ELR (cell line): ENCODE measurements at places on chromosomes 4 and X.

DNA sequence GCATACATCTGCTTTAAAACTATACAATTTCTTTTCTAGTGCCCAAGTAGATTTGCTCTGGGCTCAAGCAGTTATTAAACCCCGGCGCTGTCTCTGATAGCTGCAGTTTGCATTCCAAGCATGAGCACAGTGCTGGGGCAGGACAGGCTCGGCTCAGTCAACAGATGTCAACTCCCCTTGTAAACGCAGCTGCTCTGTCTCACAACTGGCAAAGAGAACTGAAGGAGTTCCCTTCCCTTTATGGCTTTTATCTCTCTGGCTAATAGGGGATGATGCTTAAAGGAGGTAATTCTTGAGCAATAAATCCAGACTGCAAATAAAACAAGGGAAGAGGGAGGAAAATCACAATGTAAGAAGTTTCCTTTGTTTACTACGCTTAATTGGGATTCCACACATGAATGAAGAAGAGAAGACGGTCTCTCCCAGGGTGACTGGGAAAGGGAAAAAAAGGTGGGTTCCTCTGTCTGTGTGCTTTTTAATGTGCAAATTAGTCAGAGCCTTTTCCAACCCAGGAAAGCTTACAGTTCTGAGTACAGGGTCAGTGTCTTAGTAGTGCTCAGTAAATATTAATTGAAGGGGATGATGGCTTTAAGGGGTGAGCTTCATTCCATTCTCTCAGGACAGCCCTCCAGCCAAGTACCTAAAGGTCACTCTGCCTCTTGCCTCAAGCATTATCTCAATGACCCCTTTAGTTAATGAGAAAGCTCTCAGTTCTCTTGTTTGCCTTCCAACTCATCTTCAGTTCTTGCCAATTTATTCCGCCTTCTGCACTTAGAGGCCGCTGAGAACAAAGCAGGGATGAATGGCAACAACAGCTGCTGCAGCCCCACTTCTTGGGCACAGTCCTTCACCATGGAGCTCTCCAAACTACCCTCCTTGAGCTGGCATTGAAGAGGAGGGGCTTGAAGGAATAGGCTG lies 155.7 kb upstream of the JADE1 start:
- DNase-seq = no peak

GRCh38 chrX:114924423-114924822 lies 93.0 kb downstream of the IL13RA2 start:
- no peak for DNase-seq

- DNase-seq = peak; percentile 24
Observed at GRCh38 chr4:186820391-186820891, 96.8 kb upstream of the FAT1 start.

DNA sequence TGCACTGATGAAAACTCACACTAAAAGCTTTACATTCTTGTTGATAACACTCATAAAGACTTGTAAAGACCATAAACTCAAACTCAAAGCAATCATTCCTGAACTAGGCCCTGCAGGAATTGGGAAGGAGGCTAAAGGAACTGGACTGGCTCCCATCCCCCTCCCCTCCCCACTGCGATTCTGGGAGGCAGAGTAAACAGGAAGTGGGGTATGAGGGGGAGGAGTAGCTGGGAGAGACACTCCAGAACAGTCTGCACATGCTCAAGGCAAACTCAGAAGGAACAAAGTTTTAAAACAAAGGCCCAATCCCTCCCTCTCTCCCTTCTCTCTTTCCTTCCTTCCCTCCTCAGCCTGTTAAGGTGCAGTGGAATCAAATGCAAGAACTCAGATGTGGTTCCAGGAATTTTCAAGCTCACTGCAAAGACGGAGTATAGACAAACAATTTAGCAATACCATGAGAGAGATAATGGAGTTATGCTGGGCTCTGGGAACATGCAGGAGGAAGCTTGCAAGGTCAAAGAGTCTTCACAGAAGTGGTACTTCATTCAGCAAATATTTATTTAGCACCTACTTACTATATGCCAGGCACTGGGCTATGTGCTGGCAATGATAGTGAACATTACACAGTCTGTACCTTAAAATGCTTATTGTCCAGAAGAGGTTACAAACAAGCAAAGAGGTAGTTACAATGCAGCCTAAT lies 15.9 kb downstream of the MID1IP1 start:
- no peak for DNase-seq

- DNase-seq = no peak
Observed at GRCh38 chr4:142169216-142169615, 532.8 kb downstream of the IL15 start.

DNA sequence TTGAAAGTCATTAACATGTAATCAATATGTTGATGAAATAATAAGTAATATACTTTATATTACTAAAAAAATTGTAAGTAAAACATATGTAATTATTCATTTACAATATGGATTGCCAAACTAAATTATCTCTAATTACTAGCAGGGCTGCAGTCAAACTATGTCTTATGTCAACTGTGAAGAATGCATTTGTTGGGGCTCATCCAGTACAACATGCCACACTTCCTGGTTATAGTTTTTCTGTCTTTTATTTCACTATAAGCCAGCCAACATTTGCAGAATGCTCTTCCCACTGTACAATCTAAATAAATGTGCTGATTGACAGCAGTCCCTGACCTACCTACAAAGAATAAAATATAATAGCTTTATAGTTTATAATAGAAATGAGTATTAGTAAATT lies 975.4 kb upstream of the NDST4 start:
- no peak for DNase-seq

- peak; percentile 95 for DNase-seq
Observed at GRCh38 chr4:56937262-56937661, 29.6 kb downstream of the REST start.

GRCh38 chr4:40990899-40991265 lies 223.5 kb downstream of the APBB2 start:
- DNase-seq = no peak

DNA sequence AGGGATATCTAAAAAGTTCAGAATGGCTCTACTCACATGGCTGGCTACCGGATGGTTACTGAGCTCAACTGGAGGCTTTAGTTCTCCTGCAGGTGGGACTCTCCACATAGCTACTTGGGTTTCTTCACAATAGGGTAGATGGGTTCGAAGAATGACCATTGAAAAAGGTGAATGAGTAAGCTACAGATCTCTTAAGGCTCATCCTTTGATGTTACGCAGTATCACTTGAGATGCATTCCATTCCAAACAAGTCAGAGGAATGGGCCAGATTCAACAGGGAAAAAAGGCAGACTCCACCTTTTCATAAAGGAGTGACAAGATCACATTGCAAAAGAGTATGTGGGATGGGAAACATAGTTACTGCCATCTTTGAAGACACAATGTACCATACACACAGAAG lies 52.6 kb downstream of the DDX53 start:
- no peak for DNase-seq

GRCh38 chrX:40552768-40553167 lies 28.0 kb upstream of the ATP6AP2 start:
- DNase-seq = peak; percentile 37

DNA sequence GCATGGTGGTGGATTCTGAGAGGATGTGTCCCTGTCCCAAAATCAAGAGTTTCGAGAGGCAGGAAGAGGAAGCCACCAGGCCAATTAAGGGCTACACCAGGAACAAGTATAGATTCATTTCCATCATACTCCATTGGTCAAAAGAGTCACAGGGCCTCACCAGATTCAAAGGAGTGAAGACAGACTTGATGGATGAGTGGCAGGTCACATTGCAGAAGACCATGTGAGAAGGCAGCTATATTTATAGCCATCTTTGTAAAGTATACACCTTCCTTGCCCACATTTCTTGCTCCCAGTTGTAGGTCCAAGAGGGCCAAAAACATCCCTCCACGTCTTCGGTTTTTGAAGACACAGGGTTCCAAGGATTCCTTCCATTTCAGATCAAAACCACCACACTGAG lies 406.0 kb downstream of the BCOR start:
- no peak for DNase-seq

- DNase-seq = no peak
Observed at GRCh38 chrX:19683358-19683757, 168.1 kb upstream of the MAP3K15 start.

DNA sequence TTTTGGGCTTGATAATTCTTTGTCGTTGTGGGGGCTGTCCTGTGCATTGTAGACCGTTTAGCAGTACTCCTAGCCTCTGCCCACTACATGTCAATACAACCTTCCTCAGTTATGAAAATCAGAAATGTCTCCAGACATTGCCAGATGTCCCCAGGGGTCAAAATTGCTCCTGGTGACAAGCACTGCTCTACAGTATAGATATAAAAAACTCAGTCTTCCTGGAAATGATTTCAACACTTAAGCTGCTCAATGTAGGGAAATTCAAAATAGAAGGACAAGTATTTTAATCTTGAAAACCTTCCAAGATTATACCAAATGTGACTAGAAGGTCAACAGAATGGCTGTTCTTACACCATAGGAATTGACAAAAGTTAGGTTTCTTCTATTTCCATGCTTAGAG lies 288.7 kb upstream of the MAGEB2 start:
- DNase-seq = no peak

GRCh38 chr4:136025540-136025939 lies 1506.8 kb downstream of the PCDH18 start:
- no peak for DNase-seq

GRCh38 chrX:97145934-97146333 lies 262.2 kb downstream of the RPA4 start:
- DNase-seq = peak; percentile 35

- DNase-seq = no peak
Observed at GRCh38 chr4:116925900-116926457, 159.4 kb downstream of the TRAM1L1 start.

- no peak for DNase-seq
Observed at GRCh38 chrX:3204606-3205005, 141.8 kb downstream of the MXRA5 start.

DNA sequence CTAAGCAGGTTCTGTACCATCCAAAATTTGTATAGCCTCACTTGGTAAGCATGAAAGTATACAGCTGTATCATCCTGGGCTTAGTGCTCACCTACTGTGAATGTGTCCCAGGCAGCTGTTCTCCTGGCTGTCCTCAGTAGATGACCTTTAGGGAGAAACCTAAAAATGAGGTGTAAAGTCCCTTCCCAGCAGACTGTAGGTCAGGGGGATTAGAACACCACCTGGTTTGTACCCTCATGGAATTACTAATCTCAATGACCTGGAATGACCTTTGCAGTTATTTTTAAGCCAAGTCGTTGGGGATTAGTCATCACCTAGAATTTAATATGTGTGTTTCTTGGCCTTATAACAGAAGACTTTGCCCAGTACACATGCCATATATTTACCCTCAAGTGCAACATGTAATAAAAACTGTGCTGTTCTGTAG lies 39.1 kb upstream of the MBTPS2 start:
- DNase-seq = peak; percentile 5

DNA sequence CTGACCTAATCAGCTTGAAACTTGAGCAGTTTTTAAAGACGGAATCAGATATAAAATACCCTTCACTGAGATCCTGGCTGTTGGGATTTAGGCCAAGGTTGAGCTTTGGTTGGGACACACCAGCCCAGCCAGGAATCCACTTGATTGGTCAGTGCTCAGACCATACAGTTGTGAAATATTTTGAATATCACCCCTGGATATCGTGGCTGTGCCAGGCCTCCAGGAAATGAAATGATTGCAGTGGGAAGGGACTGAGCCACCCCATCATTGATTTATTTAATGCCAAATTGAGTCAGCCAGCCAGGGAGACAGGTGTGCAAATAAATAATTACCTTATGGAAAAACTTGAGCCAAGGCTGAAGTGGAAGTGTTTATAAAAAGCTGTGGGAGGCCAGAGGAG lies 128.4 kb upstream of the SCML1 start:
- DNase-seq = no peak

- peak; percentile 8 for DNase-seq
Observed at GRCh38 chr4:19809989-19810388, 441.7 kb upstream of the SLIT2 start.

- peak; percentile 55 for DNase-seq
Observed at GRCh38 chrX:150162141-150162540, 201.0 kb upstream of the MAMLD1 start.

- peak; percentile 69 for DNase-seq
Observed at GRCh38 chrX:129961180-129962083, 21.0 kb upstream of the BCORL1 start.

- DNase-seq = peak; percentile 77
Observed at GRCh38 chrX:74119016-74119910, 184.7 kb upstream of the ZCCHC13 start.

DNA sequence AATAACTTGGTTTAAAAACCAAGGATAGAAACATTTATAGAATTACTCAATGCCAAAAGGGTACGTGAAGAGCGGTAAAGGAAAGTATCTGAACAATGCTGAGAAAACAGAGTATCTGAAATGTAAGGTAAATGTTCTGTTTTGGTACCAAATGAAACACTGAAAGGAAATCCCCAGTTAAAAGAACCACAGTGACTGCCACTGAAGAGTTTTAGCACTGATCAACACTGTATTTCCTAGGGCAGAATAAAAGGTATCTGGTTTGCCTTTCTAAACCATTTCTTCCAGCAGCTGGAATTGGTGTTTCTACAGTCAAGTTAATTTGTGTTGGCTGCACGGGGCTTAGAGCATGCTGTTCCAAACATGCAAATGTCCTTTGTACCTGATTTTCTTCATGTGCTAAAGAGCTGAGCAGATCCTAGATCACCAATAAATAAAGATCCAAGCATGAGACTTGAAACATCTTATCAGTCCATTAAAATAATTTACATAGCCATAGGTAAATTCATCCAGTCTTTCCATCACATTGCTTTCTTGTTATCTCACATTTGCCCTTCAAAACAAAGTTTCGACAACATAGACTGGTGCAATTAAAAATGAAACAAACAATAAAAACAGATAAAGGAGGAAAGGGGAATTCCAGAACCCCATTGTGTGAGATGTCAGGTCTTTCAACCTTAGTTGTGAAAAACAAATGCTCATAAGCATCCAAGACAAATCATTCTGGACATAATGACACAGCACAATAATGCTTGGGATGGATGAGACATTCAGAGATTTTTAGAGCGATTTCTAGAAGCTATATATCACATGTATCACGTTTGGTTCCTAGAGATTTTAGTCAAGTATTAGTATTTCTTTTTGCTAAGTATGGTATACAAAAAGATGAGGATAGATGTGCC lies 38.6 kb downstream of the MFAP3L start:
- DNase-seq = no peak

GRCh38 chr4:170741856-170742255 lies 652.1 kb upstream of the AADAT start:
- DNase-seq = peak; percentile 29

GRCh38 chr4:125725957-125726525 lies 411.3 kb downstream of the FAT4 start:
- DNase-seq = no peak

GRCh38 chr4:184807797-184808712 lies 17.7 kb downstream of the ACSL1 start:
- DNase-seq = peak; percentile 78

DNA sequence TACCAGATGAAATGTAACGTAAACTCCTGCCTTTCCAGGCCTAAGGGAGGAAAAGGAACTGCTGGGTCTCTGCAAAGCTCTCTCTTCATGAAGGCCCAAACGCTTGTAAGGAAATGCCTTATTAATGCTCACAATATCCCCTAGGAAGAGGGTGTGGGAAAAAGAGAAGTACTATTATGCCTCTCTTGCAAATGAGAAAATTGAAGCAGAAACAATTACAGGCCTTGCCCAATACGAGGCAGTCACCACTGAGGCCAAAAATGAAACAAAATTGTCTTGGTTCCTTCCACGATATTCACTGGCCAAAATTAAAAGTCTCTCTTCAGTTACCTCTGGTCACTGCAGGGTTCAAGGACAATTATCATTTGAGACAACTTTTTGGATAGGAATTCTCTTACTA lies 3.2 kb downstream of the SCARB2 start:
- DNase-seq = no peak
